ENCODE measurements at places on chromosomes 5 and 9.

GRCh38 chr5:41736641-41737040 lies 133.6 kb downstream of the OXCT1 start:
- DNase-seq: no peak

GRCh38 chr9:13804532-13804931 lies 509.4 kb downstream of the NFIB start:
- no peak for DNase-seq

DNA sequence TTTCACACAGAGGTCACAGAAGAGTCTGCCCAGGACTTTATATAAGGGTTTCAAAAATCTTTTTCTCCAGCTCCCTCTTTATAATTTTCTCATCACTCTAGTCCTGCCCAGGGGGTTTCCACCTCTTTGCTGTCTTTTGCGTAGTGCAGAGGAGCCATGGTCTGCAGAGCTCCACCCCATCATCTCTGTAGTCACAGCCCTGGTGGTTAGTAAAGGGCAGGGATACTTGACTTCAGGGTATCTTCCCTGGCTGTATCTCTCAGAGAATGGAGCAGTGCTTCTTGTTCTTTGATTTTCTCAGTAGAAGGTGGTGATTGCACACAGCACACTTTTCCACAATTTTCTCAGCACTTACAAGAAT lies 900.6 kb upstream of the COX7C start:
- no peak for DNase-seq

DNA sequence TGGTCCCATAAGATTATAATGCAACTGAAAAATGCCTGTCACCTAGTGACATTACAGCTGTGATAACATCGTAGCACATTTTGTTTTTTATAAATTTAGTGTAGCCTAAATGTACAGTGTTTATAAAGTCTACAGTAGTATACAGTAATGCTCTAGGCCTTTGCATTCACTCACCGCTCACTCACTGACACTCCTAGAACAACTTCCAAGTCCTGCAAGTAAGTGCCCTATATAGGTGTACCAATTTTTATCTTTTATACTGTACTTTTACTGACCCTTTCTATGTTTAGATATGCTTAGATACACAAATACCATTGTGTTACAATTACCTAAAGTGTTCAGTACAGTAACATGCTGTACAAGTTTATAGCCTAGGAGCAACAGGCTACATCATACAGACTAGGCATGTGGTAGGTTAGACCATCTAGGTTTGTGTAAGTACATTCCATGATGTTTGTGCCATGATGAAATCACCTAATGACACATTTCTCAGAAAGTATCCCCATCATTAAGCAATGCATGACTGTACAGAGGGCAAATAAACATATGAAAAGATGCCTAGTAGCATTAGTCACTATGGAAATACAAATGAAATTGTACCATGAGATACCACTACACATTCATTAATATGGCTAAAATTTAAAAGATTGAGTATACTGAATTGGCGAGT lies 127.6 kb downstream of the TRPM6 start:
- no peak for DNase-seq

DNA sequence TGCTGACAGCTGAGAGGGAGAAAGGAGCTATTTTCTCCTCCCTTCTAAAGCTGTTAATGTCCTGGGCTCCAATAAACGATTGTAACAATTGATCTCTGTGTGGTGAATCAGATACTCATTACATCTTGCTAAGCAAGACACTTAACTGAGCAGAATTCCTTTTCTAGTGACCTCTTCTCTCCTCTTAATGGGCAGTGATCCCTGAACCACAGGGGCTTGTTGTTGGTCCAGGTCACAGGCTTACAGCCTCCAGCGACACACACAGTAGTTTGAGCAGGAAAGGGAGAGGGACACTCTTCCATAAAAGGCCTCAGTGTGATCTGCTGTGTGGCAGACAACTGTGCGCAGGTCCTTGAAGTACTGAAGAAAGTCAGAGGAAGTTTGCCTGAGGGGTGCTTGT lies 58.5 kb upstream of the MYO10 start:
- no peak for DNase-seq

- DNase-seq: no peak
Observed at GRCh38 chr5:116154931-116155330, 70.1 kb downstream of the COMMD10 start.

- DNase-seq: no peak
Observed at GRCh38 chr9:12717907-12718306, 24.7 kb downstream of the TYRP1 start.

- DNase-seq: no peak
Observed at GRCh38 chr9:33460854-33461253, 12.9 kb downstream of the NOL6 start.

GRCh38 chr5:151950706-151951105 lies 26.1 kb upstream of the GLRA1 start:
- no peak for DNase-seq

- DNase-seq: no peak
Observed at GRCh38 chr5:31027721-31028120, 165.8 kb upstream of the CDH6 start.

- no peak for DNase-seq
Observed at GRCh38 chr5:143207563-143208364, 195.7 kb downstream of the NR3C1 start.

DNA sequence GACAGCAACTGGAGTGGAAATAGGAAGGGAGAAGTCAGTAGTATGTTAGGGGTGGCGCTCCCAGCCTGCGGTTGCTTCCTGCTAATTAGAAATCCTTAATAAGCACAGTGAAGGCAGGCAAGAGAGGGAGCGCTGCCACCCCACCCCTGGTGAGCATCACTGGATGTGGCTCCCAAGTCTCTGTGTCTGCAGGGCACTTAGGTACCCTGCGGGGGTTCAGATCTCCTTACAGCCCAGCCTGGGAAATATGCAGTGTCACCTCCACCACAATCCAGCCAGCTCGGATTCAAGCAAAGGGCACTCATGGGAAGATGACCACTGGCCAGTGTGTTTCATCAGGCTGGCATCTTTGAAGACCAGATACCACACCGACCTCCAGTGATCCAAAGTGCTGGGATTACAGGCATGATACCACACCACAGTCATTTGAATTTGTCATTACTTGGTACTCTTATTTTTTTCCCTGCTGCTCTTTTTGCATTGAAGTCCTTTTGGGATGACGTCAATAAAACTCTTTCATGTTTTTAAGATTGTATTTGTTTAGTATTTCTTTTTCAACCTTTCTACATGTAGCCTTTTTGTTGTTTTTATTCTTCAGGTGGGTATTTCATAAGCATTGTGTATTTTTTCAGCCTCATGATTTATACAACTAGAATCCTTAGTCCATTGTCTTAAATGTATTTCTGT lies 90.1 kb downstream of the ANKRD18B start:
- no peak for DNase-seq

GRCh38 chr5:27021471-27021870 lies 16.9 kb downstream of the CDH9 start:
- DNase-seq: no peak

- no peak for DNase-seq
Observed at GRCh38 chr5:68345171-68345570, 129.6 kb downstream of the PIK3R1 start.

GRCh38 chr9:122109035-122109813 lies 16.1 kb upstream of the TTLL11 start:
- no peak for DNase-seq

DNA sequence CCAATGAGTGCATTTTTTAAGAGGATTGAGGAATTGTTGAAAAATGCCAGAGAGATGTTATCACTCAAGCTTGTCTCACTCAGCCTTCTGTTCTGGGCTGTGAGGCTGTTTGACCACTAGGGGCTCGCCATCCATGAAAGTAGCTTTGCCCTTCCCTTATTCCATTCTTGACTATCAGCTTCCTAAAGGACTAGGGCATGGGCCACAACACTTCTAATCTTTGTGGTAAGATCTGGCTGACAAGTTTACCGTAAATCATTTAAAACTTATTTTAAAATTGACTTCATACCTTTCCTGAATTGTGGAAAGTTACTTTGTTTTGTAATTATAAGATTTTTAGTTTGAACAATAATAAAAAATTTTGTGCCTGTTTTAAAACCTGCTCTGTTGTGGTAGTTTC lies 49.5 kb downstream of the TJP2 start:
- peak; percentile 12 for DNase-seq

DNA sequence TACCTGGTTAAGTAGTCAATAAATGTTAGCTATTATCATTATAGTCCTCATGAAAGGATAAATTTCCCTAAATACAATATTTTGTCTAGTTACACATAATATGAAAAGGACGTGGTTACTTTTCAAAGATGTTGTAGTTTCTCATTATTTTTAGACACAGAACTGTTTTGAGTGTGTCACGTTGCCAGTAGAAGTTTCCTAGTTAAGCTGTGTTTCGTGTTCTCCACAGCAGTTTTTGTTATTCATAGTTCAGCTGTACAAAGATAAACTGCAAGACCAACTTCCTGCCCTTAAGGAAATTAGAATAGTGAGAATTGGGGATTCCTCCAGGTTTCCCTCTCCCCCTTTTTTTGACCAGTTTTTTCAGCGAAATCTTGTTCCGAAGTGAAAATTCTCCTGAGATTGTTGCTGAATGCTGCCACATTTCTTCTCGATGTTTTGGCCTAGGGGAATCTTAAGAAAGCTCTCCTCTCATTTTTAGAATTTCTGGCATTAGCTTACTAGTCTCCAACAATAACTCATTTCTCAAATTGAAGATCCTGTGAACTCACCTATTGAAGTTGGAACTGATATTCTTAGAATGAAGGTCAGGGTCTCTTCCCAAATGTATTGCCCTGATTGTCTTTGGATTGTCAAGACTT lies 176.1 kb downstream of the PAM start:
- no peak for DNase-seq

- peak; percentile 56 for DNase-seq
Observed at GRCh38 chr5:156883316-156883875, 33.3 kb downstream of the PPP1R2B start.

- no peak for DNase-seq
Observed at GRCh38 chr9:25994605-25995004, 316.4 kb upstream of the TUSC1 start.

GRCh38 chr5:82319651-82320376 lies 41.7 kb upstream of the RPS23 start:
- no peak for DNase-seq

DNA sequence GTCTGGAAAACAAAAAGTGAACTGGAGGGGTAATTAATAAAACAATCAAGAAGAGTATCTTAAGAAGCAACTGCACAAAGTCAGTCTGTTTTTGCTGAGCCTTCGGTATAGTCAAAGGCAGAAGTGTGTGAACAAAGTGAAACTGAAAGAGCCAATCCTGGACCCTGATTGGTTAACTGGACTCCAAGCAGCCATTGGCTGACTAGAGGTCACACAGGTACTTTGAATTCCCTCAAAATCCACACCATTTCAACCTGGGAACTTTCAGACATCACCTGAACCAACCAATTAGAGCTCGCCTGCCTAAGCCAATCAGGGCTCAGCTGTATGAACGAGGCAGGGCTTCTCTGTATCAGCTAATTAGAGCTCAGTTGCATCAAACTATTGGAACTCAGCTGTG lies 286.7 kb downstream of the TLE4 start:
- DNase-seq: no peak

- no peak for DNase-seq
Observed at GRCh38 chr9:88922091-88922490, 69.2 kb upstream of the S1PR3 start.

DNA sequence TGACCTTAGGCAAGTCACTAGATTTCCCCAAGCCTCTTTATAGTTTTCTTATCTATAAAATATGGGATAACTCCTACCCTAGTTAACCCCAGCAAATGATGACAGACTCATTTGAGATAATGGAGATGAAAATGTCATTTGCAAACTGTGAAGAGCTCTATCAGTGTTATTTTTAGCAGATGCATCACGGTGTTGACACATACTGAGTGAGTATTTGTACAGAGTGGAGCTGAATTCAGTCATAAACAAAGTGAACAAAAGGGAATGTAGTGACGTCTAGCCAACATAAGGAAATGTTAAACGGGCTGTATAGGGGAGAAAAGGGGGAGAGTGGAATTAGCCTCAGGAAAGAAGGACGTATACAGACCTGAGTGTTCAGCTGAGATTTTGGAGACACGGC lies 75.9 kb downstream of the NMUR2 start:
- DNase-seq: no peak

DNA sequence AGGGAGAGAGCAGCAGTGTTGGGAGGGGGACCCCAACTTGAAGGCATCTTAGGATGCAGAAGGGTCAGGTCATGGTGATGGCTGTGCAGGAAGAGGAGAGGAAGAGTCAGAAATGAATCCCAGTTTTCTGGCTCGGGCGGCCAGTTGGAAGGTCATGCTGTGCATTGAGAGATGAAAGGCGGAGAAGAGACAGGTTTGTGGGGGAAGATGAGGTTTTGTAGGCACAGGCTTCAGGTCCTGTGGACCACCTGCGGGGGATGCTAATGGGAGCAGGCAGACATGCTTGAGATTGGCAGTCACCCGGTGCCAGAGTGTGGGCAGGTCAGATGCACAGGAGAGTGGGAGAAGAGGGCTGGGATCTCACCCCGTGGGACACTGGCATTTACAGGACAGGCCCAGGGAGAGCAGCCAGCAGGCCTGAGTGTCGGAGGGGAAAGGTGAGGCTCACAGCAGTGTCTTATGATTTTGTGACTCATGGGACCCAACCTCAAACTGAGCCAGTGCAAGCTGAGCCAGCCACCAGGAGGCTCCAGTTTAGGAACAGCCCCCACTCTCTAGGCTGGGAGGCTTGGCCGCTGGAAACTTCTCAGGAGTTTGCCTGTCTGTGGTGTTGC lies 17.5 kb downstream of the STXBP1 start:
- no peak for DNase-seq

- DNase-seq: no peak
Observed at GRCh38 chr5:147388184-147389108, 121.4 kb downstream of the DPYSL3 start.

- no peak for DNase-seq
Observed at GRCh38 chr5:135965504-135965903, 10.7 kb upstream of the LECT2 start.

GRCh38 chr5:139588962-139589361 lies 27.8 kb downstream of the UBE2D2 start:
- DNase-seq: no peak

GRCh38 chr9:19408316-19408692 lies 505 bp upstream of the ACER2 start:
- no peak for DNase-seq

GRCh38 chr9:20243841-20244240 lies 378.5 kb downstream of the MLLT3 start:
- DNase-seq: no peak

- DNase-seq: no peak
Observed at GRCh38 chr9:96523374-96523773, 73.4 kb downstream of the HABP4 start.

DNA sequence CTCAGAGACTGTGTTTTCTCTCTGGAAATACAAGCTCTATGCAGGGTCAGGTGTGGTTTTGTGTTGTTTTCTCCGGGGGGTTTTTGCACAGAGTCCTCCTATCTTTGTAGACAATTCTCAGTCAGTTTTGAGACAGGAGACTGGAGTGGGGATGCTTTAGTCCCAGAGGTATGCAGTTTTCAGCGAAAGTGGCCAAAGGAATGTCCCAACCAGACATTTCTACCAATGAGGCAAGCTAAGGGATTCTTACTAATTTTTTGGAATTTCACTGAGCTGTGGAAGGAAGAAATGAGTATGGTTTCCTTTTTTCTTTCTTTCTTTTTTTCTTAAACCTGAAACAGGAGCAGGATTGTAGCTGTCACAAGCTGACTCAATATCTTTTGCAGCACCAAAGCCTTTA lies 35.3 kb upstream of the PLPP1 start:
- no peak for DNase-seq

- no peak for DNase-seq
Observed at GRCh38 chr5:9156282-9156681, 389.6 kb downstream of the SEMA5A start.

- no peak for DNase-seq
Observed at GRCh38 chr5:179963375-179963774, 55.7 kb upstream of the TBC1D9B start.

- DNase-seq: no peak
Observed at GRCh38 chr5:53971551-53971950, 338.8 kb downstream of the ARL15 start.
